ENCODE measurements at places on chromosomes 13 and 19. TPM values are rescaled to one million over a fixed set of nuclear protein-coding genes. Genes with fewer than 3 reads are reported as not detected.

The DNAJC15 gene
- total RNA-seq = 19.1 TPM

The ZNF208 gene
- total RNA-seq = 10.5 TPM

DNA sequence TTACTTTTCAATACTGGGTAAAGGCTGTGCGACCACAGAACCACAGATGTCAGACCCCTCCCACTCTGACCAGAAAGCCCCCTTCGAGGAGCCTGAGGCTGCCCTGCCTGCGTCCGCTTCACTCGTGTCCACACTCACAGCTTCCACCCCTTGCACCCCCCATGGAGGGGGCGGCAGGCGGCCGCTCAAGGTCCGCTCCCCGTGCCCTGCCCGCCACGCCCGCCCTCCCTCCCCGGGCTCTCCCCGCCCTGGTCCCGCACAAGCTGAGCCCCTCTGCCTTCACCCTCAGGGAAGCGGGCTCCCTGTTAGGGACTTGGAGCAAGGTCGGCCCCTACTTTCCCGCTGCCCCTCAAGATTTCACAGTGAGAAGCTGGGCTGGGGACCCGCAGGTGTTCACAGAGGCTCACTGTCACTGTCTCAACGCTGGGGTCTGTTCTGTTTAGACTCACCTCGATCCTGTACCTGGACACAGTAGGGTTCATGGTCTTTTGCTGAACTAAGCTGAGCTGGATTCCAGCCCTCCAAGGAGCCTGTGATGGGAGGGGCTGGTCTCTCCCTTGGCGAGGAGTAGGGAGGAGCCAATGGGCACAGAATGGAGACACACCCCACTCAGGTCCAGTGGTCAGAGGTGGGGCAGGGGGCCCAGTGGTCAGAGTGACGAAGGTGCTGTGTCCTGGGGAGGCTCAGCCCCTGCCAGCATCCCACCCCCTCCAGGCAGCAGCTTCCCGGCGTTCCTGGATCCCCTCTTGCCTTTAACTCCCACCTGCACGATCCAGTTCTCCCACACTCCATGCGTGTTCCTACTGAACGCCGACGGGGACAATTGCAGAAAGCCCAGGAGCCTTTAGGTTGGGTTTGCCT is 69.5 kb downstream of the SPACA7 start:
- DNase-seq = no peak

- no peak for DNase-seq
These were observed 544.2 kb upstream of the KLF12 start for GRCh38 chr13:74678308-74678965.

GRCh38 chr13:73394066-73394465 is 335.3 kb downstream of the KLF5 start:
- DNase-seq = no peak

All from activated B cell treated with CpG ODN at 0.5 μM for 24 hours (primary cell).